ENCODE measurements at places on chromosomes 13 and 19.
A peak's percentile ranks its signal among the peaks of the same experiment; 100 is the strongest.

DNA sequence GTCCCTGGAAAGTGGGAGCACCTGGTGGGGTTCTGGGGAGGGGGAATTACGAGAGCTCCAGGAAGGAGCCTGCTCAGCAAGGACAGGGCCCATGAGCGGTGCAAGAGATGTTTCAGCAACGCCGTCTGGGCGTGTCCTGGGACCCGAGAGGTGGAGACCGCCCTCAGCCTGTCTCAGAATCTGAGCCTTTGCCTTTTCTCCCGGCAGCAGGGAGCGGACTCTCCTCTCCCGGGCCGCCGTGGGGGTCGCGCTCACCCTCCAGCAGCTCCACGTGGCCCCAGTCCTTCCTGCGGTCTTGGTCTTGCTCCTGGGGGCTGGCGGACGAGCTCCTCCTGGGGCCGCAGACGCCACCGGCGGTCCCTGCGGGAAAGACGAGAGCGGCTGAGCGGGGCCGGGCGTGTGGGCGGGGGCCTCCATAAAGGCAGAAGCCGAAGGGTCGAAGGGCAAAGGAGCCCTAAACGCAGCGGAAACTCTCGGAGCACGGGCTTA, 714 bp downstream of the POLRMT start:
- peak; percentile 48 for DNase-seq

- no peak for DNase-seq
Observed at GRCh38 chr13:21065686-21066085, 4.3 kb upstream of the LATS2 start.

GRCh38 chr19:13830741-13831536, 35.7 kb downstream of the ZSWIM4 start:
- DNase-seq, result no peak

DNA sequence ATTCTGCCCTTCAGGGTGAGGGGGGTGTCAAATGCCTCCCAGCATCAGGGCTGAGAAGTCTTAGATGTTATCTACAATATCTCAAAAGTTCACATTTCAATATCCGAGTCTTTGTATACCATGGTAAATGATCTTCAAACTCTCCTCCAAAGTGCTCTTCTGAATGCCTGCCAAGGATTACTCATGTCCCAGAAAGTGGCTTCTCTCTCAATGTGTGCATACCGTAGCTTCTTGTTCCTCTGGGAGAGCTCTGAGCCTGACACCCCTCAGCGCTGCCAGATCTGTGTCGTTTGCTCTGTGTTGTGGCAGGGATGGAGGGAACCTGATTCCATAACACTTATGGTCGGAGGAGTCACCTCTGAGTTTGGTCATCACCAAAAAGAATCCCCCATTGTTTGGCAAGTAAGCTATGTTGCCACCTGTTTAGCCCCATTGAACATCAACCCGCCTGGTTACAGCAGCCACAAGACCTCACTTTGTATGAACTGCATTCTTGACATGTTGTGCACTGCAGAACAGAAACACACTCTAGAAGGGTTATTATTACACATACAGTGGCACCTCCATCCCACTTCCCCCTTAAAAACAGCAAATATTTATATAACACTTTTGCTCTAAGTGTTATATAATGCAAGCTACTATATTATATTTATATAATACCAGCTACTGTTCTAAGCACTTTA, 163.1 kb upstream of the MIR17HG start:
- no peak for DNase-seq

DNA sequence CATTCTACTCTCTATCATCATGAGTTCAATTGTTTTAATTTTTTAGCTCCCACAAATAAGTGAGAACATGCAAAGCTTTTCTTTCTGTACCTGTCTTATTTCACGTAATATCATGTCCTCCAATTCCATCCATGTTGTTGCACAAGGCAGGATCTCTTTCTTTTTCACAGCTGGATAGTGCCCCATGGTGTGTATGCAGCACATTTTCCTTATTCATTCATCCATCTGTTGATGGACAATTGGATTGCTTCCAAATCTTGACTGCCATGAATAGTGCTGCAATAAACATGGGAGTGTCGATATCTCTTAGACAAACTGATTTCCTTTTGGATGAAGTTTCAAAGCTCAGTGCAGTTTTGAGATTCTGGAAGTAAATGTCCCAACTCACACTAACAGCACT, 326.9 kb downstream of the FGF9 start:
- no peak for DNase-seq

DNA sequence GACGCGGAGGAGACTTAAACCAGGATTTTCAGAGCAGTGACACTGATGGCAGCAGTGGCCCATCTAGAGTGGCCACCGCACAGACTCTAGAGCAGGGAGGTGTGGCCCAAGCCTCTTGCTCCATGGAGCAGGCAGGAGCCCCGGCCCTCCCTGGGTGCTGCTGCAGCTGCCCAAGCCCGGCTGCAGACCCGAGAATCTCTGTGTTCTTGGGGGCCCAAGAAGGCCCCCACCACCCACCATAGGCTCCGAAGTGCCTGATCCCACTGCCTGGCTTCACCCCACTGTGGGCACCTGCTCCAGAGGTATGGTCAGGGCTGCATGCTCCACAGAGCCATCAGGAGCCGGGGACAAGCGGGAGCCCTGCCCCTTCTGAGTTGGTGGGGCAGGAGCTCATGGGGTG, 36.1 kb downstream of the CEP89 start:
- DNase-seq, result no peak

- no peak for DNase-seq
Observed at GRCh38 chr19:43148233-43148632, 38.1 kb downstream of the PSG5 start.

DNA sequence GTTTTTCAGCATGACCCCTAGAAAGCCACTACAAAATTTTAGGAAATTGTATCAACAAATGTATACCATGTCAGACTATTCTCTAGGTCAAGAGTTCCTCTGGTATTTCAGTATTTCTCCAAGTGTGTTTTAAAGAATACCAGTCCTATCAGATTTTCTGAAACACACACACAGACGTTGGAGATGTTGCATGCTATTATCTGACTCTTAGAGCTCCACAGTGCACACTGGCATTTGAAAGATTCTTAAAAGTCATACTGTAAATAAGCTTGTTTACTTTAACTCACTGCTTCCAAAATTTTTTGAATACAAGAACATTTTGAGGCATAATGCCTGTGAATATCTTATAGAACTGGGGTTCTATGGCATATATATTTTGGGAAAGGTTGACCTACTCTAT, 33.8 kb upstream of the VWA8 start:
- DNase-seq, result no peak

DNA sequence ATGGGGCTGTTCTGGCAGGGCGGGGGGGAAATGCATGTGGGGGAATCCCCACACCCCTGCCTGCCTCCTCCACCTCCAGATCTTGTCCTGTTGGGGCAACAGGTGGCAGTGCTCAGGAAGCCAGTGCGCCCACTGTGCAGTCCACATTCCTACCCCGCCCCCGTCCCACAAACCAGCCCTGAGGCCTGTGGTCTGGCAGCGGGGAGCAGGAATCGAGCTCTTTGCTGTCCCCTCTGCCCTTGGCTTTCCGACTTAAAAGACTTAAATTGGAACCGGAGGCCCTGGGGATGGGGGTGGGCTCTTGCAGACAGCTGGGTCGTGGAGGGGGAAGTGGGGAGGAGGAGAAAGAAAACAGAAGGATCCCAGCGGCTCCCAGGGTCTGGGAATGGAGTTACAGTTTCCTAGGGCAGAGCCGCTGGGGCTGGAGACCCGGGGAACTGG, 4.3 kb downstream of the NANOS3 start:
- no peak for DNase-seq

- DNase-seq, result no peak
Observed at GRCh38 chr13:29748097-29748496, 102.3 kb downstream of the UBL3 start.

- no peak for DNase-seq
Observed at GRCh38 chr19:21709464-21709863, 57.9 kb downstream of the ZNF100 start.

DNA sequence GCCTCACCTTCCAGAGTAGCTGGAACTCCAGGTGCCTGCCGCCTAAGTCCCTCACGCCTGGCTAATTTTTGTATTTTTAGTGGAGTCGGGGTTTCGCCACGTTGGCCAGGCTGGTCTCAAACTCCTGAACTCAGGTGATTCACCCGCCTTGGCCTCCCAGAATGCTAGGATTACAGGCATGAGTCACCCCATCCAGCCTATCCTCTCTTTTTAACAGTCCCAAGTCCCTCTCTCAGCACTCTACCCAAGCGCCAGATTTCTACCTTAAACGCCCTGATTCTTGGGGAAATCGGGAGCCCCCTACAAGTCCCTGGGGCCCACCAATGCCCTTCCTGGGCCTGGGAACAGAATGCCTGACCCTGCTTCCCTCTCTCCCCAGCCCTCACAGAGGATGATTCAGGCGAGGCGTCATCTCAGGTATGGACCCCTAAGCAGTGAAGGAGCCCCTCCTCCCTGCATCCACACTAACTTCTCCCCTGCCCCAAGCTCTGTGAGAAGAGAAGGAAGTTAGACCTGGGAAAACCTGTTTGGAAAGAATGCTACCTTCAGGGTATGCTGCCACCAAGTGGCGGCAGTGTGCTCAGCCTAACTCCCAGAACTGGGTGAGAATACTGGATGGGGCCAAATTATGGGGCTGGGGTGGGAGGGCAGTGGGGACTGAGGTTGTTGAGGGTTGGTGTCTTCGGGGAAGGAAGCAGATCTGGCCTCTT, 20.8 kb upstream of the EBI3 start:
- DNase-seq, result no peak

DNA sequence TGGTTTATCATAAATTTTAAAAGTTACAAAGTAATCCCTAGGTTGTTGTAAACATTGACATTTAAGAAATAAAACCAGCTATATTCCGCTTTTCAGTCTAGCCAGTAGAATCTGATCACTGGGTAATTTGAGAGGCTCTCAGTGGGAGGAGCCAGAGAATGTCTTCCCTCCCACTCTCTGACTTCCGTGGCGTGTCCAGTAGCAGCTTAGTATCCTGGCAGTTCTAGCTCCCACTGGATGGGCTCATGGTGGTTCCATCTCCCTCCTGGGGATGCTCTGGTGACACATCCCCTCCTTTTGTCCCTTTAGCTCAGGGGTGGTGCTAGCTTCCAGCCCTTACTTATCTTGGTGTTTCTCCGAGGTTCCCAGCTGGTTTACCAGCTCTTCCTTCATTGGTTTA, 34.5 kb downstream of the MTUS2 start:
- DNase-seq, result no peak

GRCh38 chr13:72565893-72566292, 161.5 kb downstream of the MZT1 start:
- no peak for DNase-seq

DNA sequence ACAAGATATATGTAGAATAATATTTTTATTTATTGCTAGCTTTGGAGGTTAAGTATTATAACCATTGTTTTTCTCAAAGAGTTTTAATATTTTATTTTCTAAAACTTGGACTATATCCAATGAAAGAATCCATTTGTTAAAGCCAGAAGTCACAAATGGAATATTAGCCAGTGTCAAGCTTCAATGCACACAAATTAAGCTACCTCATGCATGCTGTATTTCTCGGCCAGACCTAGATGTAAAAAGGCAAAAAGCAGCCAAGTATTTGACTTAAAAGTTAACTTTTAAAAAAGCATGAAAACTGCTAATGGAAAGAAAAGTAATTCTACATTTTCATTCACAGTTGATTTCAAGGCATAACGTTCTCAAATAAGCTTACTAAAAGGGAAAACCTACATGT, 160.0 kb upstream of the ATXN8OS start:
- DNase-seq, result no peak

- no peak for DNase-seq
Observed at GRCh38 chr13:48006396-48006795, 5.3 kb upstream of the SUCLA2 start.

DNA sequence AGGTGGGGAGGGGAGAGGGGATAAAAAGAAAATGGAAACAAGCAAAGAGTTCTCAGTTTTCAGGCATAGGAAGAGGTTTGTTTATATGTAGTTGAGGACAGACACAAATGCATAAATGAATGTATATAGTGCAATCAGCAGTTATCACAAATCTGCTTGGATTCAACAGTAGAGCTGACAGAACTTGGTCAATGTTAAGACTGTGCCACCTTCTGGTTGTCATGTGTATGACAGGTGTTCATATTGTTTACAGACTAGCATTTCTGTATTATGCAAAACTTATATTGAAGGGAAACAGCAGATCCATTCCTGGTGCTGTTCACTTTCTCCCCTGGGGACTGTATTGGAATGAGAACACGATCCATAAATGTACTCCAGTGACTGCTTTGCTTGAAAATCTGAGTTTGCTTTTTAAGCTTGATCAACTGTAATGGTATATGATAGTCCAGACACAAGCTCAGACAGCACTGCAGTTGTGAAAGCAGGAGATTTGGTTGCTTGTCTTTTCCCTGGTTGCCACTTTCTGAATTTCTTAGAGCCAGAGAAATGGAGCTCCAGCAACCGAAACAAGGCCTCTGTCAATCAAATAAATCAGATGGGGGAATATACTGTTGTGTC, 319.5 kb upstream of the OBI1 start:
- DNase-seq, result no peak

- DNase-seq, result peak; percentile 82
Observed at GRCh38 chr13:27621366-27622101, at the start of gene POLR1D. POLR1D (plus strand) TSS chr13:27621892; CDS start chr13:27621984, 92 bp downstream.

All from activated naive CD4-positive, alpha-beta T cell treated with anti-CD3 and anti-CD28 coated beads, Interleukin-2, amount 50 U/mL, for 16 hours (primary cell).